Cortex of kidney (tissue), 1 donor: ENCODE measurements at places on chromosomes 11 and 22.

DNA sequence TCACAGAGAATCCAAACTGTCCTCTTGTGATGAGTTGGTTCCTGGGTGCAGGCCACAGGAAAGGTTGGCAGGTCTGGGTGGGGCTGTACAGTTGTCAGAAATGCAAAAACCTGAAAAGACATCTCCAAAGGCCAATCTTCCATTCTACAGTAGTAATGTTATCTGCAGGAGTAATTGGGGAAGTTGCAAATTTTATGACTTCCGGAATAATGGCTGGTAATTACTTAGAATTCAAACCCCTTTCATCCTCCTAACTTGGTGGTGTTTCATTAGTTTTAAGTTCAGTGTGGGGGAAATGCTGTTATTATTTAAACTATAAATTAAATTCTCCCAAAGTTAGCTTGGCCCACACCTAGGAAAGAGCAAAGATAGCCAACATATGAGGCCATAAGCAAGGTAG is 64.7 kb upstream of the FAT3 start:
- no peak for DNase-seq

GRCh38 chr11:38089726-38090125 is 1491.7 kb upstream of the RAG2 start:
- DNase-seq, result no peak

DNA sequence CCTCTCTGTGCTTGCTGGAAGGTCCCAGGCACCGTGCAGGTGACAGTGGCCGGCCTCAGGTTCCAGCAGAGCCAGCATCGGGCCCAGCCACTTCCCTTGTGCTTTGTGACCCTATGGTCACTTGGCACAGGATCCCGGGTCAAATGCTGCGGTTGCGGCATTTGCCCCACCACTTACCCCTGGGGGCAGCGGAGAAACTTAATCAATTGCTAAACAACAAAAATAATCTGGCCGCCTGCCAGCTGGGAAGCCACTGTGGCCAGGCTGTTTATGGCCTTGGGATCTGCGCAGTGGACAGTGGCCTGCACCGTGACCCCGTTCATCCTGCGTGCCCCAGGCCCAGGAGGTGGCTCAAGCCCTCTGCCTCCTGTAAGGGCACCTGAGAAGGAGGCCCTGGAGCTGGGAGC is 65.0 kb downstream of the LRP5 start:
- no peak for DNase-seq

DNA sequence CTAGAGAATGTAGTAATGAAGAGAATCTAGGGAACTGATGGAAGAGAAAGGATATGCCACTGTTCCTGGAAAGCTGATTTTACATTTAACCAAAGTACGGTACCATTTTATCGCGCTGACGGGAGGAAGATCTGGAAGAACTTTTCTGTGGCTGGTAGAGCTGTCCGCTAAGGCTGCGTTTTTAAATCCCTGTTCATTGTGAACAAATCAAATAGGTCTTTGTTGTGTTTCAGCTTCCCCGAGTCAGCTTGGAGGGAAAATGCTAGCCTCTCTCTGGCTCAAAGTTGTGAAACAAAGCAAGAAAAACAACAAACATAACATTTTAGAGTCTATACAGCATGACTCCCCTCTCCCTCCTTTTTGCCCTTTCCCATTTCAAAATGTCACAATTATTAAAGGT is 34.4 kb downstream of the FBXO7 start:
- no peak for DNase-seq

GRCh38 chr11:34067383-34068065 is 16.0 kb downstream of the CAPRIN1 start:
- no peak for DNase-seq

- no peak for DNase-seq
These were observed 9.9 kb upstream of the NUP160 start for GRCh38 chr11:47857892-47858543.

DNA sequence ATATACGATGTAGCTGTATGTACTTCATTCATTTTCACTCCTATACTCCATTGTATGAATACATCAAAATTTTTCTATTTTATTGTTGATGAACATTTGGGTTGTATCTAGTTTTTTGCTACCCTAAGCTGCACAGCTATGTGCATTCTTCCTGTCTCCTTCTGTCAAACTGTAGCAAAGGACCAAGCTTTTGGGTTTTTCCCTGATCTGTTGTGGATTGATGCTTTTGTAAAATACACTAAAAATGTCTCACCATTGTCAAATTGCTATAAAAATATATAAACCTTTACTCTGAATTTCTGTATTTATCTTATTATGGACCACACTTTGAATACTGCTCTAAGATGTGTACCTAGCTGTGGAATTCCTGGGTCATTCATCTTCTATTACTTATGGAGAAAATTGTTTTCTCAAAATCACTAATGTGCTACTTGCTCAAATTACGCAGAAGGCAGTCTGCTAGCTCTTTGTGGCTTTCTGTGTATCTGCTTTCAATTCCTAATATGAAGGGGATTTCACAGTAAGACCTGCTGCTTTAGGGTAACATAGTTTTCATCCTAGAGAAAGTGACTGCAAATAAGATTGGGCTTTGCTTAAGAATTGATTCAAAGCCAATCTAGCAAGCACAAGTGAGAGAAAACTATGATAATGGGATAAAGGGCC is 123.4 kb downstream of the CYP2R1 start:
- DNase-seq, result no peak

DNA sequence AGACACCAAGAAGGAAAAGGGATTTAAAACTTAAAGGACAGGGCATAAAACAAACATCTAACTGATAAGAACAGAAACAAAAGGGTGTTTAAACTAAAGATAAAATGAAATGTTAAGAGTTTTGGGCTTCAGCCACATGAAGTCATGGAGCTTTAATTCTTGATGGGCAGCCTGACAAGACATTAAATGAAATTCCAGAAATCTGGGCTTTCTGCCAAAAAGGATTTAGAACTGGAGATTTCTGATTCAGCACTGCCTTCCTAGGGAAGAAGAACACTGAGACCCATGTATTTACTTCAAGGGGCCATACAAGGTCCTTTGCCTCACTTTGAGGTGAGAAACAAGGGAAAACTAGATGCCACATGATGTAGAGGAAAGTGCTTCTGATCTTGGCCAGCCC is 355.9 kb upstream of the RAG2 start:
- DNase-seq, result no peak

DNA sequence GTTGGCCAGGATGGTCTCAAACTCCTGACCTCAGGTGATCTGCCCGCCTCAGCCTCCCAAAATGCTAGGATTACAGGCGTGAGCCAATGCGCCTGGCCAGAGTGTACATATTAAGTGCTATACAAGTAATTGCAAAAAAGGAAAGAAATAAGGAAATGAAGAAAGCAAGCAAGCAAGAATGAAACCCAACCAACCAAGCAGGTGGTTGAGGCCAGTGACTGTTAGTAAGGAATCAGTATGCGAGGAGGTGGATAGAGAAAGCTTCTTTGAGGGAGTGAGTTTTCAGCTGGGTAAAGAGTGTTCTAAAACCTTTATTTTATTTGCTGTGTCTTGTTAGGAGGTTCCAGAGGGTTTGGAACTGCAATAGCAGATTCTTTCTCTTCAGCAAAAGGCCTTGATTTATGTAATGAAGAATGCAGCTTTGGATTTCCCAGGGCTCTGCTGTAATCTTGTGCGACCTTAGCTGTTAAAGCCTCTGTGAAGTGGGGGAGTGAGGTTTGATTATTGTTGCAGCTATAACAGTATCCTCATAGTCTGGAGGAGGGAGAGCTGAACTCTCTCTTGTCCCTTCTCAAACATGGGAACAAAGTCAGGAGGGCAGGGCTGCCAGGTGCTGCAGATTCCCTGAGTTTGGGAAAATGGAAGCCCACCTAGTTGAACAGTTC is 5.7 kb downstream of the AMPD3 start:
- no peak for DNase-seq

- DNase-seq, result no peak
These were observed 567.6 kb downstream of the BRD1 start for GRCh38 chr22:49259839-49260615.

- no peak for DNase-seq
These were observed 46.0 kb upstream of the OR9Q1 start for GRCh38 chr11:57977709-57978108.

DNA sequence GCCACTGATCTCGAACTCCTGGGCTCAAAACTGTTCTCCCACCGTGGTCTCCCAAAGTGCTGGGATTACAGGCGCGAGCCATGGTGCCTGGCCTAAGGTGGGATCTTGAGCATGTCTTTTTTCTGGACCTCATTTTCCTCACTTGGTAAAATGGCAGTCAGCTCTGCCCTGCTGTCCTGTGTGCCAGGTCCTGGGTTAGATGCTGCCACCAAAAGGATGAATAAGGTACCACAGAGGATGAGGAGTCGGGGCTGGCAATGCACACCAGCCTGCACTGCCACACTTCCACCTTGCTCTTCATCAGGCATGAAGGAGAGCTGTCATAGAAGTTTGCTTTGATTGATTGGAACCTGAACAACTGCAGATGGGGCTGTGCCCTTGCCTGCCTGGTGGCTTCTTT is 32.3 kb downstream of the ACO2 start:
- DNase-seq, result no peak

DNA sequence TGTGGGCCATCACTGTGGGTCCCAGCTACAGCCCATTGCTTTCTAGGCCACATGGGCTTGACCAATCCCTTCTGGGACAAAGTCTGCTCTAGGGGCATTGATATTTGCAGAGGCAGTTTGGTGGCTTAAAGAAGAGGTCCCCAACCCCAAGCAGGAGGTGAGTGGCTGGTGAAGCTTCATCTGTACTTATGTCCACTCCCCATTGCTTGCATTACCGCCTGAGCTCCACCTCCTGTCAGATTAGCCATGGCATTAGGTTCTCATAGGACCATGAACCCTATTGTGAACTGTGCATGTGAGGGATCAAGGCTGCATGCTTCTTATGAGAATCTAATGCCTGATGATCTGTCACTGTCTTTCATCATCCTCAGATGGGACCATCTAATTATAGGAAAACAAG is 54.4 kb upstream of the CADM1 start:
- DNase-seq, result no peak

DNA sequence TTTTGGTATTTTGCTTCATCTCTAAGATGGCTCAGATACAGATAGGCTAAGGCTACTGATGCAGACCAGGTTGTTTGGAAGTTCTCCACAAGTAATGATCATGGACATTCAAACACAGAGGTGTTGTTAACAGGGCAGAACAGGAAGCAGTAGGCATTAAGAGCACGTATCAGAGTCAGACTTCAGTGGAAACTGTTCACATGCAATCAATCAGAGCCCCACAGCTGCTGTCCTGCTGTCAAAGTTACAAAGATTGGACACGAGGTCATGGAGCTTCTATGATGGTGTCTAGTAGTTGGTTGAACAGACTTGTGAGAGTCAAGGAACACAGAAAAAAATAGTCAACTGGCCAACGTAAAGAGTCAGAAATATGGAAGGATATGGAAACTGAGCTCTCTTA is 19.8 kb downstream of the OR10D3 start:
- DNase-seq, result no peak

GRCh38 chr11:59705294-59705693 is 8.4 kb downstream of the OR10V1 start:
- DNase-seq, result no peak

GRCh38 chr11:105226091-105226490 is 86.5 kb upstream of the CARD18 start:
- no peak for DNase-seq

- no peak for DNase-seq
These were observed 73.9 kb downstream of the TRPC6 start for GRCh38 chr11:101509922-101510321.

DNA sequence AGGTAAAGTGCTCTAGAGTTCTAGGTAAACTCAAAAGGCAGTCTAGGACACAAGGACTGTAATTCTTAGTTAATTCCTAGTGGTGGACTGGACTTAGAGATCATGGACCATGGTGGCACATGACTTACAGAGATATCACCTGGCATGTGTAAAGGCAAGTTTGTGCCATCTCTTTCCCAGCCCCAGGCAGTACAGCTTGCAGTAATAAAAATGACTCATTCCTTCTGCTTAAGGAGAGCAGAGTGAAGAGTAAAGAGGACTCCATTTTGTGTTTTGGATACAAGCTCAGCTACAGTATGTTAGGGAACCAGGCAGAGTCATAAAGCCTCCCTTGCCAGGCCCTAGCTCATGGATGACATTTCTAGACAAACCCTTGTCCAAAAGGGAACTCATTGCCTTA is 629.9 kb downstream of the JRKL start:
- no peak for DNase-seq

DNA sequence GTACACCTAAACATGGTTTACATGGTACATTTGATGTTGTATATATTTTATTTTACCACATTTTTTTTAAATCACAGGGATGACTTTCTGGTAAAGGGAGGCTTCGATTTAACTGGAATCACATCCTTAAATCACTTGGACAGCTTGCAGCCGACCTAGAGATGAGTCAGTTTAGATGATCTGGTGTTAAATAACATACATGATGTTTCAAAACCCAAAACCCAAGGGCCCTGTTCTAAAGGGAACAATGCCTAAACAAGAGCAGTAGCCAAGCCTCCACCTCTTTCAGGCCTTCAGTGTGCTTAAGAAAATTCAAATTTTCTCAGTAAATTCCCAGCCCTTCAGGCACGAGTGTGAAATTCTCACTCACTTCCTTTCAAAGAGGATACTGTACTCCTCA is 108.8 kb downstream of the WT1 start:
- no peak for DNase-seq

- DNase-seq, result no peak
These were observed 315.7 kb upstream of the C11orf87 start for GRCh38 chr11:109106151-109106906.

GRCh38 chr22:29198240-29198639 is 7.5 kb upstream of the EMID1 start:
- DNase-seq, result no peak

GRCh38 chr22:49867303-49868265 is 13.9 kb downstream of the ZBED4 start:
- no peak for DNase-seq

GRCh38 chr11:120680322-120680721 is 168.8 kb downstream of the GRIK4 start:
- no peak for DNase-seq

GRCh38 chr11:72452495-72452894 is 18.2 kb upstream of the CLPB start:
- DNase-seq, result no peak

GRCh38 chr11:32935462-32936029 is 42.9 kb downstream of the QSER1 start:
- DNase-seq, result no peak

DNA sequence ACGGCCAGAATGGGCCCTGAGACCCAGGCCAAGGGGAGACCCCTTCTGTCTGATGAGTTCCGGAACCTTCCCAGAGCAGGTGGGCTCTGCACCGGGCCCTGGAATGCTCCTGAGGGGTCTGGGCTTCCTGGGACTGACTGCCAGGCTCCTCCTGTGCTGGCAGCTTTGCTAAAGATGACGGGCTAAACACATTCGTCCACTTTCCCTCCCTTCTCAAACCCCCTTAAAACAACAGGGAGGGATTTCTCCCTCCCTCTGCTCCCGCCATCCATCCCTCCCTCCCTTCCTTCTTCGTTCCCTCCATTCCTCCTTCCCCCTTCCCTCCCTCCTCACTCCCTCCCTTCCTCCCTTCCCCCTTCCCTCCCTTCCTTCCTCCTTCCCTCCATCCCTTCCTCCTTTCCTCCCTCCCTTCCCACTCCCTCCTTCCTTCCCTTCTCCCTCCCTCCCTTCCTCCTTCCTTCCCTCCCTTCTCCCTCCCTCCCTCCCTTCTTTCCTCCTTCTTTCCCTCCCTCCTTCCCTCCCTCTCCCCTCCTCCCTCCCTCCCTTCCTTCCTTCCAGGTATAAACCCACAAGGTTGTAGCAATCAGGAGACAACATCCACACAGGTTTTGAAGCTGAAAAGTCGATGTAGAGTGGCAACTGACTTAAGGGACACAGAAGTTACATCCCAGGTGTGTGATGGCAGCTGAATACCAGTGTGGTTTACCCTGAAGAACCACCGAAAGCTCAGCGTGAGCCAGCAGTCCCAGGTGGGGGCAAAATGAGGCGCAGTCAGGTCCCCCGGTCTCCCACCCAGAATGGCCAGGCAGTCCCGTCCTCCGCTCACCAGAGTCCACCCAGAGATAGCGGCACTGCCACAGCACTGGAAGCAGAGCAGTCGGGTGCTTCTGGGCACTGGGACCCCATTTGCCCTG is 18.8 kb upstream of the MGAT3 start:
- no peak for DNase-seq
